ENCODE measurements at places on chromosomes 4 and X.

GRCh38 chr4:33054656-33055196 is 2334.6 kb downstream of the PCDH7 start:
- H3K4me1 ChIP-seq: no peaks in the 10 kb centered on the region
- no peaks in the 10 kb centered on the region for H3K36me3 ChIP-seq
- H3K27me3 ChIP-seq: no peaks in the 10 kb centered on the region
- no peak overlapping the region for H3K4me3 ChIP-seq

DNA sequence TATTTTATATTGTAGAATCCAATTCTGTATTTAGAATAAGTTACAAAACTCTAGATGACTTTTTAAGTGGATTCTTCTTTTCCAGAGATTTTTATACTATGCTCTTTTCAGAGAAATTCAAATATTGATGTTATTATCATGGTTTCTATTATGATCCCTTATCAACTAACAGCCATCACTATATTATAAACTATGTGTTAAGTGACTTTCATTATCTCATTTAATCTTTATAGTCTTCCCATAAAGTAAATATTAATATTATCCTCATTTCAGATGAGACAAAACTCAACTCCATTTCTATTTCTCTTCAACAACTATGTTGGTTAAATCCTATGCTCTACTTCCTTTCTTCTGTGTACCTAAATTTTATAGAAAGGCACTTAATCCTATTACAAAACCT is 132.6 kb downstream of the ANKRD50 start:
- H3K27me3 ChIP-seq: no peaks in the 10 kb centered on the region
- no peak overlapping the region for H3K27ac ChIP-seq
- DNase-seq: no peak
- H3K4me1 ChIP-seq: no peaks in the 10 kb centered on the region
- no peaks in the 10 kb centered on the region for H3K36me3 ChIP-seq

DNA sequence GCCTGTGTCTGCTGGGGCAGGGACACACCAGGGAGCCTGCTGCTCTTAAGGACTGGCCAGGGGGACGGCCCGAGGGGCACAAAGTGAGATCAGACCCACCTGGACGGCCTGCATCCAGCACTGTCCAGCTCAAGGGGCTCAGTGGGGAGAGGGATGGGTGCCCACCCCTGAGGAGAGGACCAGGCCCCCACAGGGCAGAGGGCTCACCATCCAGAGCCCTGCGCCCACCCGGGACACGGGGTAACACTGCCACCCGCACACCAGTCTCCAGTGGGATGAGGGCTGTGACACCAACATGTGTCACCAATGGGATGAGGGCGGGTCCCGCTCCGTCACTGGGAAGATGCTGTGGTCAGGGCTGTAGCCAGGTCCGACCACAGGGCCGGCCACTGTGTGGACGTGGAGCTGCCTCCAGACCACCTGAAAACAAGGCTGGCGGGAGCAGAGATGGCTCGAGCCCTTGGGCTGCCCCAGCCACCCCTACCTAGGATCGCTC is 13.2 kb downstream of the DGKQ start:
- H3K4me3 ChIP-seq: no peak overlapping the region
- no peaks in the 10 kb centered on the region for H3K27me3 ChIP-seq
- H3K36me3 ChIP-seq: peaks cover 24% of the 10 kb centered on the region
- H3K4me1 ChIP-seq: no peaks in the 10 kb centered on the region
- DNase-seq: peak; percentile 57
- no peak overlapping the region for H3K27ac ChIP-seq

- H3K36me3 ChIP-seq: no peaks in the 10 kb centered on the region
- H3K4me1 ChIP-seq: no peaks in the 10 kb centered on the region
- no peak overlapping the region for H3K4me3 ChIP-seq
- H3K27me3 ChIP-seq: no peaks in the 10 kb centered on the region
- DNase-seq: no peak
Observed at GRCh38 chr4:89338206-89338605, 30.6 kb upstream of the GPRIN3 start.

DNA sequence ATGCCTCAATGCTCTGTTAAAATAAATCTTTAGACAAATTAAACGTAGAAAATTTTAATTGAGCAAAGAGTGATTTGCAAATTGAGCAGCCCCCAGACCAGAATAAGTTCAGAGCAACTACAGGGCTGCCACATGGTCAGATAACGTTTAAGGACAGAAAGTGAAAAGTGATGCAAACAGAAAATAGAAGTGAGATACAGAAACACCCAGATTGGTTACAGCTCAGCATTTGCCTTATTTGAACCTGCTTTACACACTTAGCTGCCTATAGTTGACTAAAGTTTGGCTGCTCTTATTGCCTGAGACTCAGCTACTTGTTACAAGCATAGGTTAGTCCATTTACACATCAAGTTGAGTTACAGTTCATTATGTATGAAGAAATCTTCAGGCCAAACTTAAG is 1800.8 kb upstream of the PCDH10 start:
- no peaks in the 10 kb centered on the region for H3K4me1 ChIP-seq
- H3K36me3 ChIP-seq: no peaks in the 10 kb centered on the region

- H3K4me3 ChIP-seq: no peak overlapping the region
- no peak for DNase-seq
- no peaks in the 10 kb centered on the region for H3K36me3 ChIP-seq
Observed at GRCh38 chr4:78345237-78345636, 206.3 kb upstream of the ANXA3 start.

DNA sequence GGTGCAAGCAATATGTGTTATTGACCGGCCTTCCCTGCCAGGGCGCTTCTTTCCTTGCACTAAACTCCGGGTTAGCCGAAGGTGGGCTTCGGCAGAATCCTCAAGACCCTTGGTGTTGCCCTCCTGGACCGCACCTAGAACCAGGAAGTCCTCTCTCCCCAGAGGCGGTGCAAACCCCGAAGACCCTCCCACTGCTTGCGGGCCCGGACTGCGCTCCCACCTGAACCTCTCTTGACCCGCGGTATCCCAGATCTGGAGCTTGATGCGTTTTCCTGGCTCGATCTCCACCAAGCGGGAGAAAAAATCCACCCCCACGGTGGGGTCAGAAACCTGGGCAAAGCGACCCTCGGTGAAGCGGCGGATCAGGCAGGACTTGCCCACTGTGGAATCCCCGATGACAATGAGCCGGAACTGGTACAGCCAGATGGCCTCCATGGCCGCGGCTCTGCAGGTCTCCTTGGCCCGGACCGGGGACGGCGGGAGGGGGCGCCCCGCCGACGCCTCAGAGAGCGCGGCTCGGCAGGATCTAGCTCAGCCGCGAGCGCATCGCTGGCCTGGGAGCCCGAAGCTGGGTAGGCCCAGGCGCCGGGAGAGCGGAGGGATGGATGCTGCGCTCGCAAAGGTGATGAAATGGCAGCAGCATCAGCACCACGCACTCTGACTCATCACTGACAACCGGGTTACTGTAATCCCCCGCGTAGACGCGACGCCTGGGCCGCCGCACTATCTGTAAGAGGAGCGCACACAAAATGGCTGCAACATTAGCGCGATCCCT is at the start of gene RAB39B:
RAB39B (minus strand) TSS at position 638 of the 775 bp plus-strand sequence; CDS start at position 435, 203 bp downstream.
- peak; percentile 69 for DNase-seq
- peak within 1 kb of the TSS; percentile 45 for H3K4me3 ChIP-seq
- H3K36me3 ChIP-seq: no peaks in the 10 kb centered on the region
- H3K27ac ChIP-seq: no peak within 1 kb of the TSS

- DNase-seq: no peak
- no peaks in the 10 kb centered on the region for H3K27me3 ChIP-seq
- no peaks in the 10 kb centered on the region for H3K36me3 ChIP-seq
- H3K27ac ChIP-seq: no peak overlapping the region
Observed at GRCh38 chr4:148893095-148893494, 450.9 kb upstream of the NR3C2 start.

GRCh38 chr4:186121057-186121456 is 16.6 kb downstream of the FAM149A start:
- H3K36me3 ChIP-seq: no peaks in the 10 kb centered on the region
- no peak for DNase-seq
- no peak overlapping the region for H3K4me3 ChIP-seq
- H3K27ac ChIP-seq: no peak overlapping the region
- no peaks in the 10 kb centered on the region for H3K4me1 ChIP-seq
- no peaks in the 10 kb centered on the region for H3K27me3 ChIP-seq

DNA sequence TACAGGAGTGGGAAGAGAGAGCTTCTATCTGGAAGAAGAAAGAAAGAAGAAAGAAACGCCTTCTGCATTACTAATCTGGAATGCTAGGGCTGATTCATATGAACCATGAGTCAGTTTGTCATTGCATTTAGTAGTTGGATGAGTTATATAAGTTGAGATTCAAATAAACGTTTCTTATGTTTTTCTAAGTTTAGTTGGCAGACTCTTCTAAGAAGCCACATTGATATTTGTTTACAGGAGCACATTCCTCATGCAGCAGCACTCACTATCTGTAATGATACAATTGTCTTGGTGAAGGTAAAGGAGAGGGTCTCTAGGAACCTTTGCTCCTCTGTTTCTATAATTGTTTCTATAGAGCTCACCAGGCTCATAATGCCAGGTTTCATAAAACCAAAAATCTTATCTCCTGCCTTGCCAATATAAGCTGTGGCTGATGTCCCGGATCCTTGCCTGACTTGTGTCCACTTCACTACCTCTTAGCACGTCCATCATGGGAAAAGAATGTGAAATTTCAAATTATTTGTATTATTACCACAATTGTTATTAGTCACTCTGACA is 39.5 kb downstream of the HOPX start:
- H3K4me1 ChIP-seq: no peaks in the 10 kb centered on the region
- DNase-seq: no peak
- no peak overlapping the region for H3K27ac ChIP-seq
- H3K27me3 ChIP-seq: no peaks in the 10 kb centered on the region

DNA sequence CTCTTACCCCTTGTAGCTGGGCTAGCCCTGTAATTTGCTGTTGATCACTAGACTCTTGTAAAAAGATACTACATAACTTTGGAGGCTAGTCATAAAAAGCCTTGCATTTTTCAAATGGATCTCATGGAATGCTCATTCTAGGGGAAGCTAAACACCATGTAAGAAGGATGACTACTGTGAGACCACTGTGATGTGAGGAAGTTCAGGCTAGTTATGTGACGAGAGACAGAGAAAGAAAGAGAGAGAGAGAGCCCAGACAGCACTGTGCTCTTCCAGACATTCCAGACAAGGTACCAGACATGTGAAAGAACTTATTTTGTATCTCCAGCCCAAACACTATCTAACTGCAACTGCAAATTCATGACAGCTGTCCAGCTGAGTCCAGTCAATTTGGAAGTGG is 404.6 kb upstream of the PITX2 start:
- no peaks in the 10 kb centered on the region for H3K4me1 ChIP-seq
- no peak overlapping the region for H3K27ac ChIP-seq
- no peaks in the 10 kb centered on the region for H3K36me3 ChIP-seq

DNA sequence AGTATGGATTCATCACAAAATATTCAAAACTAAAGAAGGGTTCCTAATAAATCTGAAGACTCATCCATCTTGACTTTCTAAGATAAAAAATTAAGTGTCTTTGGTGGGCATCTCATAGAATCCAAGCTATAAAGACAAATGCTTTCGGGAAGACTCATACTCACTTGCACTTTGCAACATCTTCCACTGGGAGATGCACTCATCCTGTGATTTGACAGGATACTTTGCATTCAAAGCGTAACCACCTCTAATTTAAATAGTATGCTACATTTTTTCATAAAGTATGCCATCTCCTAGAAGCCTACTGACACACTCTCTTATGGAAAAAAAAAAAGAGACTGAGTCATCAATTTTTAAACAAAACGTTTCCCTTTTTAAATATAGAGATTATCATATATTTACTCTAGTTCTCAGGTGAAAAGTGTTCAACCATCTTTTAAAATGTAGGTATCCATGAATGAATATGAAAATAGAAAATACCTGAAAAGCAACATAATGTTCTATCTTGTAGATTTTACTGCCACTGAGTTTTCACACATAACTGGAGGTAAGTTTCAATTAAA is 119.6 kb downstream of the KLHL13 start:
- DNase-seq: no peak
- no peaks in the 10 kb centered on the region for H3K36me3 ChIP-seq
- no peak overlapping the region for H3K4me3 ChIP-seq

DNA sequence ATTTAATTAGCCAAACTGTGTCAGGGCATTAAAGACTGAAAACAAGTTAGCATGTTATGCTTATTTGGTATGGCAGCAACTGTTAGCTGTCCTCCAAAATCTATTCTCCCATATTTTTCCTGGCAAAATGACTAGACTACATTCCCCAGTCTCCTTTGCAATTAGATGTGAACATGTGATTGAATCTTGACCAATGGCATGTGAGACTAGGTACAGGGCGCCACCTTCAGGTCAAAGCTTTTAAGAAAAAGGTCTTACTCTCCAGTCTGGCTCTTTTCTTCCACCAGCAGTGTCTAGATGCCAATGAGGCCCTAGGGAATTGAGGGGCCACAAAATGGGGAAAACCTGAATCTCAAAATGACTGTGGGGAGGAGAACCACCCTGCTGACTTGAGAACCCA is 408.2 kb downstream of the SMARCA1 start:
- H3K27ac ChIP-seq: no peak overlapping the region
- H3K4me1 ChIP-seq: no peaks in the 10 kb centered on the region
- no peak for DNase-seq

DNA sequence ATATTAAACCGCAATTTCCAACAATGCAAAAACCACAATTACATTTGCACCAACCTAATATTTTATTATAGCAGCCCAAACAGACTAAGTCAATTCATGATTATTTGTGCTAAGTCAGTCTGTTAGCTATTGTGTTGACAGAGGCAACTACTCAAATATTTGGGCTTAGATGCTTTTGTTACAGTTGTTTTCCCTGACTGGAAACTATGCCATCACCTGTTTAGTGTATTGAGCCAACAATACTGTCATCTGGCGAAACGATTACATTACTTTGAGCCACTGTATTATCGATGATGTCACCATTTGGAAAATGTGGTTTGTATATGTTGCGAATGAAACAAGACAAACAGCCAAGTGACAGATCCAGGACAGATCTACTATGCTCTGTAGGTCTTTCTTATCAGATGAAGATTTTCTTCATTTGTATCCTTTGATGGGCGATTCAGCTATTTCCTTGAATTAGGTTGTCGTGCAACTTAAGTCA is 38.7 kb upstream of the INTS6L start:
- DNase-seq: no peak
- H3K4me3 ChIP-seq: no peak overlapping the region
- H3K4me1 ChIP-seq: no peaks in the 10 kb centered on the region

DNA sequence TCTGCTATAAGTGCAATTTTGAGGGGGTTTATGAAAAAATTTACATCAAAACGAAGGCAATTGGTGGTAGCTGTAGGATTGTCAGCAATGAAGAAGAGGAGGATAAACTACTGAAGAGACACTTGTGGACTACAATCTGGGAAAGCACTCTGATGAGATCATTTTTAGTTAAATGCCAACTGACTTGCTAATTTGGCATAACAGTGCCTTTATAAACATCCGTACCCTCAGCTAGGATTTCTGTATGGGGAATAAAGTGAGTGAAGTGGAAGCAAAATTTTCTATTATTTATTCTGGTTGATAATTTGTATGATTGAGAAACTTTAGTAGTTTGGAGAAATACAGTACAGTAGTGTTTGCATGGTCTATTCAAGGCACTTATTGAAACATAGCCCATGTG is 11.2 kb upstream of the GNRHR start:
- H3K27ac ChIP-seq: no peak overlapping the region
- DNase-seq: no peak
- no peaks in the 10 kb centered on the region for H3K4me1 ChIP-seq

- no peak overlapping the region for H3K4me3 ChIP-seq
- H3K27me3 ChIP-seq: no peaks in the 10 kb centered on the region
- H3K36me3 ChIP-seq: no peaks in the 10 kb centered on the region
- no peaks in the 10 kb centered on the region for H3K4me1 ChIP-seq
- no peak for DNase-seq
Observed at GRCh38 chr4:7389719-7390118, 45.0 kb downstream of the PSAPL1 start.

- no peak for DNase-seq
- H3K27me3 ChIP-seq: no peaks in the 10 kb centered on the region
- no peak overlapping the region for H3K27ac ChIP-seq
- no peaks in the 10 kb centered on the region for H3K36me3 ChIP-seq
- H3K4me3 ChIP-seq: no peak overlapping the region
Observed at GRCh38 chrX:18956303-18957032, 27.4 kb downstream of the PHKA2 start.

Measured in upper lobe of right lung (tissue), 1 donor.